ENCODE measurements at places on chromosomes 12 and 14. TPM values are rescaled to one million over a fixed set of nuclear protein-coding genes. Genes with fewer than 3 reads are reported as not detected.

The SLC6A12 gene
- not detected for total RNA-seq

The TPPP2 gene
- not detected for total RNA-seq

The SOAT2 gene
- 0.22 TPM for total RNA-seq

The NELL2 gene
- total RNA-seq = 0.25 TPM

The GPR137C gene
- 4.4 TPM for total RNA-seq

DNA sequence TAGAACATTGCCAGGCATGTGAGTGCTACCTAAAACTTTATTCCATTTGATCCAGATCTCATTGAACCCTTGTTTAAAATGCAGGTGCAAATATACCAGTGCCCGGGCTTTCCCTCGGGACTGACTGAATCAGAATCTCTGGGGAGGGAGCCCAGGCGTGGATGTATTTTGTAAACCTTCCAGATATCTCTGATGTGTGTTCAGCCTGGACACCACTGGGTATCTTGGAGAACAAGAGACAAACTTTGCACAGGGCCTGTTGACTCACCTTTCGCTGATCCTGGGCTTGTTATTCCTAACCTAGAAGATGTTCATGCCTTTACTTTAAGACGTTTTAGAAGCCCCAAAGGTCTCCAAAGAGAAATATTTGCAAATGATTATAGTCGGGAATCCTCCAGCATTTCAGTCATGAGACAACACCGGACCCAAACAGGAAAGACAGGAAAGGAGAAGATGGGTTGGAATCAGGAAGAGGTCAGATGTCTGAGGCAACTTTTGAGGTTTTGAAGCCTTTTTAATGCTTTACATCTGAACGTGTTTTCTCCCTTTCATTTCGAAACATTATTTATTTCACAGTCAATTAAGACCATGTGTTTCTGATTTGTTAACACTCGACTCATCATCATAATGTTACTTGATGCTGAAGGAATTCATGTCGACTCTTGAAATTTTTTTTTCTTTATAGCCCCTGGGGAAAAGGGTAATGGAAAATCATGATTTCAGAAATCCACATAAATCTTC is 118.6 kb downstream of the PLXNC1 start:
- DNase-seq = peak; percentile 50

GRCh38 chr12:81274637-81275529 is 197.0 kb downstream of the ACSS3 start:
- no peak for DNase-seq

GRCh38 chr14:91021991-91022621 is 38.3 kb downstream of the RPS6KA5 start:
- DNase-seq = no peak

DNA sequence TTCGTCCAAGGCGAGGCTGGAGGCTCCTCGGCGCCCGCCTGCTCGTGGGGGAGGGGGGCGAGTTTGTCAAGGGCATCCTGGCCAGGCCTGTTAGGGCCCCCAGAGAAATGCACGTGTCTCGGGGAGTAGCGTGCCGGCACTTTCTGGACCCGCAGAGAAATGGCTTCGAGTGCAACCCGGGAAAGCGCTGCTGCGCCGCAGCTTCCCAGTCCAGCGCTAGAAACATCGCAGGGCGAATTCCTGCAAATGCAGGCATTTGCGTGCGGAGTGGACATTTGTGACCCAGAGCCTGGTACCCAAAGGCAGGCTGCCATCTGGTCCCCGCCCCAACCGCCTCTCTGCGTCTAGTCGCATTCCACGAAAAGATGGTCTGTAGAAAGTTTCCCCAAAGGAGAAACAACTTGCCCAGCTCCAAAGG is 756 bp downstream of the LGR5 start:
- peak; percentile 5 for DNase-seq

GRCh38 chr14:44383636-44384035 is 123.4 kb downstream of the FSCB start:
- no peak for DNase-seq

DNA sequence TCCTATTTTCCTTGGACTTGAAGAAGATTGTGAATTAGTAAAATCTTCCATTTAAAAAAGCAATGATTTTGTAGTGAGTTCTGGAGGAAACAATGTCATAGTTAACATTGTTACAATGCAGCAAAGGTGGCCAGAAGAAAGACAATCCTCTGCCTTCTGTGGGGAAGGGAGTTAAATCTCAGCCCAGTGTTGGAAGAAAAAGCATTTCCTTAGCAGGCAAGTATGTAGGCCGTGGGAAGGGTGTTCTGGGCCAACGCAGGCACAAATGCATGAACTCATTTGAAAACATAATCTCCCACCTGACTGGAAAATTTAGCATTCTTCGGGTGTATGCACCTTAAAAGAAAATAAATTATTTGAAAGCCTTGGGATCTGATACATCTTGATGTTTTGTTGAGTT is 258.6 kb downstream of the ADAMTS20 start:
- no peak for DNase-seq

DNA sequence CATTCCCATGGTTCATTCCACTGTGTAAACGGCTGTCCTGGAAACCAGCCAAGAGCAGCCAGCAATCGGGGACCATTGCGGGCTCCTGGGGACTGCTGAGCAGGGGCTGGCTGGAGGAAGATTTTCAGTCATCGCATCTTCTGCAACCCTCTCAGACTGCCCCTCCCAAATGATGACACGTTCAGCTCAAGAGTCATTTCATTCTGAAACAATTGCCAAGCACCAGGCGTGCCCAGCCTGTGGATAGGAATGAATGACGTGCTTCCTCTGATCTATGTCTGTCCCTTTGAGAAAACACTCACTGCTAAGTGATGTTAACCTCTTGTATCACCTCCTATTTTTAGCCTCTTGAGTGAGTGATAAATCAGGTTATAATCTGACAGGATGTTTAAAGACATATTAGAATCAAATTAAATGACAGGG is 62.0 kb downstream of the NDUFA12 start:
- peak; percentile 81 for DNase-seq

GRCh38 chr14:30928462-30928861 is 54.1 kb downstream of the COCH start:
- peak; percentile 2 for DNase-seq

DNA sequence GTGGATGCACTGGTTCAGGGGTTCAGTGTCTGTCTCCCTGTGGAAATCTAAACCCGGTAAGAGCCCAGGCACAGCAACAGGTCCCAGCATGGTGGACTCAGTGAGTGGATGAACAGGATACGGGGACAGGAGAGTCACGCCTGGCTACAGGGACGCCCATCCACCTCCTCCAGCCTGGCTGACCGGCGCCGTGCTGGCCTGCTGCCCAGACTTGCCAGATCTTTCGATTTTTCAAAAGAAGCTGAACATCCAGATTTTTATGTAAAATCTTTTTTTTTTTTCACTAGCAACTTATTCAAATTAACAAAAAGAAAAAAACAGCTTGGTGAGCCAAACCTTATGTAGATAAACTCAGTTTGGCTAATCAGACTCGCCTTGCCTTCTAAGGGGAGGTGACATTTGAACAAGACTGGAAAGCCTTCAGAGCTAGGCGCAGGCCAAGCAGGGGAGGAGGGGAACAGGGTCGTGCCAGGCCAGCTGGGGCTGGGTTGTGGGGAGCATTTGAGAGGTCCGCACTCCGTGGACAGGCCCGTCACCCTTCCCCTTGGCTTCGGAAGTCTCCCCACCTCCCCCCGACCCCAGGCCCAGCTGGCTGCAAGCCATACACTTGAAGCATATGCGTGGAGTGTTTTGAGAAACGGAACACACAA is 87.8 kb upstream of the NCOR2 start:
- peak; percentile 60 for DNase-seq

DNA sequence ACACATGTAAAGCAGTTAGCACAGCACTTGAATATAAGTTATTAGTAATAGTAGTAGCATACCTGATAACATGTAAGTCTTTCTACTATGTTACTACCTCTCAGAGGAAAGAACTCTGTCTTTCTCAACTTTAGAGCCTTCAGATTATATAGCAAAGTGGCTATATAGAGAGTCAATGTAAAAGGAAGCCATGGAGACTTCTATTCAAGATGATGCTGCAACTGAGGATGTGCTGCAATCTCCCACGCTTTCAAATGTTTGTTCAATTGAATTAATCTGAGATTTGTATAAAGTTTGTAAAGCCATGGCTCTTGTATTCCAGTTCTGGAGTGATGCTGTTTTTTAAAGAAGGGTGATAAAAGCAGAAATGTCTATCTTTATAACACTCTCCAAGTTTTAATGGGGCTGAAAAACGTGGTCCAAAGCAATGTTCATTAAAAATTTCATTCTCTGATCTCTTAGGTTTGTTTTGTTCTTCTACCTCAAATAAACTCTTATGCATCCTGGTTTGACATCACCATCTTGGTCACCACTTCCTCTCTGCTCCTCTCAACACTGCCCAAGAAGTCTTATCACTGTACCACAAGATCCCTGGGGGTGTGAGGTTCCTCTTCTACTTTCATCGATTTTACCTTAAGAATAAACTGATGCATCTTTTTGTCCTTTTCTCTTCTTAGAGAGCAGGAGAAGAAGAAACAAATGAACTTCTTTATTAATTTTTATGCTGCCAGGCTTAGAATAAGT is 40.6 kb downstream of the C12orf42 start:
- no peak for DNase-seq

DNA sequence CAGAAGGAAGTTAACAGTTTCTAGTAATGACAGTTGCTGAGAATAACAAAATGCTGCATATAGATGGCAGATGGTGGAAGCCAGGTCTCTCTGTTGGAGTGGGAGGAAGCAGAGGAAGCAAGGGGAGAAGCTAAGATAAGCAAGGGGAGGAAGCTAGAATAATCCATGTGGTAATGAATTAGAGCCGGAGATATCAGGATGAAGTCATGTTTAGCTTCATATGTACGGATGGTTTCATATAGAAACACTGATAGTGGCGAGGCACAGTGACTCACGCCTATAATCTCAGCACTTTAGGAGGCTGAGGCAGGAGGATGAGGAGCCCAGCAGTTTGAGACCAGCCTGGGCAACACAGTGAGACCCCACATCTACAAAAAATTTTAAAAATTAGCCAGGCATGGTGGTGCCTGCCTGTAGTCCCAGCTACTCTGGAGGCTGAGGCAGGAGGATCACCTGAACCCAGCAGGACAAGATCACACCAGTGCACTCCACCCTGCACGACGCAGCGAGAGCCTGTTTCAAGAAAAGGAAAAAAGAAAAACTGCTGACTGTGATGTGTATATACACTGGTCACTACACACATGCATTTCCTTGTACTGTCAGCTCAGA is 49.2 kb downstream of the ANAPC7 start:
- no peak for DNase-seq

- no peak for DNase-seq
Measured at GRCh38 chr14:21729703-21730233, 56.1 kb upstream of the OR4E1 start.

Data from M059J (cell line).